ENCODE measurements at places on chromosomes 5 and 9.

DNA sequence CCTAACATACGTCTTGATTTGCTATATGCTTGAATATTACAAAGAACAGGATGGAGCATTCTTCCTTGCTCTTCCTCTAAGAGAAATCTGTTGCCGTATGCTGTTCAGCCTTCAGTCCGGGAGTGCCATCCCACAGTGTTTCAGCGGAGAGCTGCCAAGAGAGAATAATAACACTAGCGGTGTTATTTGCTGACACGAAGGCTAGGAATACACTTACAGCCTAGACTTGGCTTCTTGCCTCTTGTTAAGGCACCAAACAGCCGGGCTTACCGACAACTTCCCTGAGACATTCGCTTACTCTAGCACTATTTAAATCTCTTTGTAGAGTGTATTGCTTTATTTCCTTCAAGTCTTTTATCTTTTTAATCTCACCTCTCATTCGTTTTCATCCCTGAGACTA is 31.4 kb downstream of the KCTD16 start:
- DNase-seq = peak; percentile 18

DNA sequence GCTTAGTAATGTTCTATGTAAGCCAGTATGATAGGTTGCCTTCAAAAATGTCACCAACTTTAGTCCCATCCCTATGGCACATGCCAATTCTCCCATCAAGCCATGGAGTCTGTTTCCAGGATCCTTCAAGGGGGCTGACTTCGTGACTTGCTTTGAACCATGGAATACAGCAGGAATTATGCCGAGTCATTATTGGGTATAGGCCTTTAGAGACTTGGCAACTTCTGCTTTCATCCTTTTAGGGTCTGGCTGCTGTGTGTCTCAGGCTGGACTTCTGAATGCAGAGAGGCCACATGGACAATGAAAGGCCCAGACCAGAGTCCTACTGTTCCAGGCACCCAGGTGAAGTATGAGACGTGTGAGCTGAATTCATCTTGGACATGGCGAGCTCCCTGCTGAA is 109.8 kb downstream of the DENND1A start:
- no peak for DNase-seq

DNA sequence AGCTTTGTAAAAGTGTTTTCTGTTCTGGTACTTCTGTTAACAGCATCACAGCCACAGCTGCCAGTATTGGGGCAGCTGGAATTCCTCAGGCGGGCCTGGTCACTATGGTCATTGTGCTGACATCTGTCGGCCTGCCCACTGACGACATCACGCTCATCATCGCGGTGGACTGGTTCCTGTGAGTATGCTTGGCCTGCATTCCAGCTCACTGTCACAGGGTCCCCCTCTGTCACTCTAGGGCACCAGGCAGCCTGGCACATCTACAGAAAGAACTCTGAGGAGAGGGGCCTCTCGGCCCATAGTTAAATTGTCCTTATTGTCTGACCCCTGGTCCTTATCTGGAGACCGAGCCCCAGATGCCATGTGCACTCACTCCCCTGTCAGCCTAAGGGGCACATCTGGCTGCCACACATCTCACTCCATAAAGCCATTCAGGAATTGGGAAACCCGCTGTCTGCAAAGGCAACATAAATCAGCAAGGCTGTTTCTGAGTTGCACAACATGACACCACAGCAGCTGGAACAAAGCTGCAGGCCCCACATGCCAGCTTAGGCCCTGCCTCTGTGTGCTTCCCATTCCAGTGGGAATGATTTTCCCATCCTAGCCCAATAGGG is 77.5 kb downstream of the SLC1A3 start:
- DNase-seq = peak; percentile 69

DNA sequence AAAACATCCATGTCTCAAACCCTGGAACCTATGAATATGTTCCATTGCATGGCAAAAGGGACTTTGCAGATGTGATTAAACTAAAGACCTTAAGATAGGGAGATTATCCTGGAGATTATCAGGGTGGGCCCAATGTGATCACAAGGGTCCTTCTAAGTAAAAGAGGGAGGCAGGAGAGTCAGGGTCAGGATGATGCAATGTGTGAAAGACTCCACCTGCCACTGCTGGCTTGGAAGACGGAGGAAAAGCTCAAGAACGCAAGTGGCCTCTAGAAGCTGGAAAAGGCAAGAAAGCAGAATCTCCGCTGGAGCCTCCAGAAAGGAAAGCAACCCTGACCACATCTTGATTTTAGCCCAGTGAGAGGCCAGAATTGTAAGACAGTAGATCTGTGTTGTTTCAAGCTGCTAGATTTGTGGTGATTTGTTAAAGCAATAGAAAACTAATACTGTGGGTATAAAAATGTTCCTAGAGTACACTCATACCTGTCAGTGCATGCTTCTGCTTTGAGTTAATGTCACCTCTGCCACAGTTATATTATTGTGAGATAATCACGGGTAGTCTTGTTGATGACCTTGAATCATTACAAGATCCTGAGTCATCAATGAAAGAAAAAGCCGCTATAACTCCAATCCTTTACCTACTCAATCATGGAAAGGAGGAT is 93.5 kb upstream of the TNPO1 start:
- DNase-seq = no peak

DNA sequence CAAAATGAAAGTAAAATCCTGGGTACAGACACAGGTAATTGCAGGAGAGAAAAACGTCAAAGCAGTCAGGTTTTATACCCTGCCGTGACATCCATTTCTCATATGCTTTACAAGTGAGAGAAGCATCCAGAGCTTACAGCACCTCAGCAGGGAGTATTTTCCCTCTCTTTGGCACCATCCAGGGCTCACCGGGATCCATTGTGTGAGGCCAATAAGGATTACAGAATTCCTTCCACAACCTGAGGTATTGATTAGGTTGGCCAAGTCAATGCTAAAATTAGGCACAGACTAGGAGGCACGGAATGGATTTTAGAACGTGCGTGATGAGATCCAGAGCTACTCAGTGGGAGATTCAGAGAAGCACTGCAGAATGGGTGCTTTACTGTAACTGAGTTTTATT is 296.6 kb downstream of the FBXL7 start:
- DNase-seq = no peak

- DNase-seq = no peak
Measured at GRCh38 chr5:111997308-111997707, 240.3 kb upstream of the NREP start.

Measured in mesenchymal stem cell (in vitro differentiated cells and primary cell).